Immature natural killer cell (primary cell): ENCODE measurements at places on chromosomes 7 and 10. TPM values are rescaled to one million over a fixed set of nuclear protein-coding genes. Genes with fewer than 3 reads are reported as not detected.

Gene HOXA7
- polyA plus RNA-seq = not detected

DNA sequence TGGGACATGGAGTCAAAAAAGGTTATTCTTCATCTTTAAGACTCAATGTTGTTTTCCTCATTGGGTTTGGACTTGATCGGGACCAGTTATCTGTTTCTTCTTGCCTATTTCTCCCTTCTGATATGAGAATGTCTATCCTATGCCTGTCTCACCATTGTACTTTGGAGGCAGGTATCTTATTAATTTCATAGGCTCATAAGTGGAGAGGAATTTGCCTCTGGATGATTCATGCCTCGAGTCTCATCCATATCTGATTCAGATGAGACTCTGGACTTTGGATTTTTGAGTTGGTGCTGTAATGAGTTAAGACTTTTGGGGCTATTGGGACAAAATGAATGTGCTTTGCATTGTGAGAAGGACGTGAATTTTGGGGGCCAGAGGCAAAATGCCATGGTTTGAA, 36.2 kb upstream of the CCDC7 start:
- H3K36me3 ChIP-seq = no peaks in the 10 kb centered on the region
- no peak overlapping the region for H3K27ac ChIP-seq
- H3K4me1 ChIP-seq = no peaks in the 10 kb centered on the region
- no peak for DNase-seq
- H3K4me3 ChIP-seq = no peak overlapping the region

Gene UPF2
- 3.1 TPM for polyA plus RNA-seq

GRCh38 chr10:69364232-69364940, 52.3 kb downstream of the TACR2 start:
- no peak for DNase-seq
- H3K27ac ChIP-seq = no peak overlapping the region
- H3K36me3 ChIP-seq = peaks cover 21% of the 10 kb centered on the region
- no peak overlapping the region for H3K4me3 ChIP-seq
- peaks cover 13% of the 10 kb centered on the region for H3K4me1 ChIP-seq

Gene NANOS1
- polyA plus RNA-seq = not detected

GRCh38 chr7:80830584-80831285, 88.1 kb downstream of the SEMA3C start:
- no peaks in the 10 kb centered on the region for H3K36me3 ChIP-seq
- no peaks in the 10 kb centered on the region for H3K27me3 ChIP-seq
- H3K4me1 ChIP-seq = peaks cover 6% of the 10 kb centered on the region
- no peak for DNase-seq

Gene MAT1A
- polyA plus RNA-seq = not detected

GRCh38 chr10:63574011-63574410, 52.8 kb downstream of the REEP3 start:
- H3K27ac ChIP-seq = no peak overlapping the region
- H3K4me3 ChIP-seq = no peak overlapping the region
- H3K27me3 ChIP-seq = no peaks in the 10 kb centered on the region
- no peak for DNase-seq
- H3K36me3 ChIP-seq = peaks cover 17% of the 10 kb centered on the region
- peaks cover 7% of the 10 kb centered on the region for H3K4me1 ChIP-seq

- H3K36me3 ChIP-seq = peaks cover 14% of the 10 kb centered on the region
- H3K4me1 ChIP-seq = no peaks in the 10 kb centered on the region
- no peak for DNase-seq
- H3K4me3 ChIP-seq = no peak overlapping the region
Observed at GRCh38 chr10:32901815-32902214, 56.2 kb downstream of the ITGB1 start.

DNA sequence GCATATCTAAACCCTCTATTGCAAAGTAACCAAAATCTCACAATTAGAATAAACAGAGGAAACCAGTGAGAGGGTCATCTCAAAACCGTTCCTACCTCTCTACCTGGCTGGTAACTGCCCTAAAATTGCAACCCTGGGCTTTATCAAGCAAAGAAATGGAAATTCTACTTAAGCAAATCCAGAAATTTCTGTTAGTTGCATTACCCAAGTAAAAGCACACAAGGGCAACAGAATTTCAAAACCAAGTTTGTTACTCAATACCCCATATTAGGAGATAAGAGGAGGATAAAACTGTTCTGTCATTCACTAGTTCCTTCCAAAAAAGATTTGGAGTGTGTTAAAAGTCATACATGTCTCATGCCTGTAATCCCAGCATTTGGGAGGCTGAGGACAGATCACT, 195.3 kb downstream of the FAM107B start:
- no peak for DNase-seq
- H3K27me3 ChIP-seq = peaks cover 5% of the 10 kb centered on the region
- H3K4me3 ChIP-seq = no peak overlapping the region
- H3K36me3 ChIP-seq = peaks cover 8% of the 10 kb centered on the region
- peak overlapping the region; percentile 86 for H3K27ac ChIP-seq

Gene PNLIPRP1
- not detected for polyA plus RNA-seq

Gene PALD1
- 0.12 TPM for polyA plus RNA-seq

DNA sequence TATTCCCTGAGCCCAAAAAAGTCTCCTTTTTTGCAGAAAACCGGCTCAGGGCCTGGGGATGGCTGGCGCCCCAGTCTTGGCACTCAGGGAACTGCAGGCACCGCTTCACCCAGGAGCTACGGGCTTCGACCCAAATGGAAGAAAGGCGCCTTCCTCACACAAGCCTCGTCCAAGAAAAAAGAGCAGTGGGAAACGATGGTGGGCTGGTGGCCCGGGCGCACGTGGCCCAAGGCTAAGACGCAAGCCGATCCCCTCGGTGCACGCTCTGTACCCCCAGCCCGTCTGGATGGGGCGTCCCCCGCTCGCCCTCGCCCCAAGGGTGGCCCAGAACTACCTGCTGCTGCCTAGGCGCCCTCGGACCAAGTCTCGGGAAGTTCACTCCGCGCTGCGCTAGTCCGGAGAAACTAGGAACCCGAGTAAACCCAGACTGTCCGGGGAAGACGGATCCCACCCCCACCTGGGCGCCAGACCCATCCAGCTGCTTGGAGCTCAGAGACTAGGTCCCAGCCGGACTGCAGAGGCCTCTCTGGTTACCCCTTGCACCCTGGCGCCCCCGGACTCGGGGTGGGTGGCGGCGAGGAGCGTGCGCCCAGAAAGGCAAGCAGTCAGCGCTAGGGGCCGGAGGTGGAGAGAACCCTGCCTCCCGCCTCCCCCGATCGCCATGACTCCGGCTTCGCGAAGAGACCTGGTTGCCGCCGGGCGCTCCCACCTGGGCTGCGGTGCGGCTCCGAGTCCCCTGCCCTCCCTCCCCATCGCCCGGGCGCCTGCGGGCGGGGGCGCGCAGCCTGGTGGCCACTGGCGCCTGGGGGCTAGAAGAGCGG, 76.4 kb downstream of the CALN1 start:
- H3K27ac ChIP-seq = no peak overlapping the region
- no peak overlapping the region for H3K4me3 ChIP-seq
- H3K27me3 ChIP-seq = peaks cover 7% of the 10 kb centered on the region
- no peaks in the 10 kb centered on the region for H3K4me1 ChIP-seq
- no peaks in the 10 kb centered on the region for H3K36me3 ChIP-seq
- DNase-seq = no peak

Gene ZNF736
- 1.9 TPM for polyA plus RNA-seq

GRCh38 chr10:111222961-111223360, 146.1 kb downstream of the ADRA2A start:
- H3K27me3 ChIP-seq = peaks cover 6% of the 10 kb centered on the region
- H3K4me1 ChIP-seq = no peaks in the 10 kb centered on the region
- H3K36me3 ChIP-seq = no peaks in the 10 kb centered on the region

GRCh38 chr10:9075420-9075819, 1020.9 kb downstream of the GATA3 start:
- no peaks in the 10 kb centered on the region for H3K4me1 ChIP-seq
- no peak for DNase-seq
- H3K36me3 ChIP-seq = no peaks in the 10 kb centered on the region
- H3K4me3 ChIP-seq = no peak overlapping the region

Gene FAM25A
- not detected for polyA plus RNA-seq

DNA sequence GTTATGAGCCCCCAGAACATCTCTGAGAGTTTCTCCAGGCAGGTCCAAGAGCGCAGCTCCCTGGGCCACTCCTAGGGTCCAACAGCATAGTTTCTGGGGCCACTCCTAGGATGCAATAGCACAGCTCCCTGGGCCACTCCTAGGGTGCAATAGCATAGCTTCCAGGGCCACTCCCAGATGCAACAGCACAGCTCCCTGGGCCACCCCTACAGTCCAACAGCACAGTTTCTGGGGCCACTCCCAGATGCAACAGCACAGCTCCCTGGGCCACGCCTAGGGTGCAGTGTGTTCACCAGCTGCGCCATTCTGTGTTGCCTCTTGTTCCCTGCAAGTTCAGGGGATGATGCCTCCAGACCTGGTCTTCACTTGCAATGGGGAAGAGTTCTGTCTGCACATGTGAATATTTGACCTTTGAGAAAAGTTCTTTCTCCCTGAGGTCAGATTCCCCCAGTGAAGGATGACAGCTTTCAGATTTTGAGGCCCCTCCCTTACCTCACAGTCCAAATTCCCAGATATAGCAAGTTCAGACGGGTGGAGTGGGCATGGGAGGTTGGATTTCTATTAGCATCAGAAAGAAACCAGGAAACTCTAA, 43.0 kb upstream of the LEP start:
- H3K27me3 ChIP-seq = peaks cover 18% of the 10 kb centered on the region
- H3K36me3 ChIP-seq = peaks cover 9% of the 10 kb centered on the region
- no peak for DNase-seq

- H3K4me3 ChIP-seq = no peak overlapping the region
- no peaks in the 10 kb centered on the region for H3K27me3 ChIP-seq
- no peaks in the 10 kb centered on the region for H3K36me3 ChIP-seq
- H3K27ac ChIP-seq = no peak overlapping the region
Observed at GRCh38 chr7:15755061-15755460, 68.6 kb upstream of the MEOX2 start.
